Esophagus muscularis mucosa (tissue), 4 donors: ENCODE measurements at places on chromosomes 1 and 21. TPM values are rescaled to one million over a fixed set of nuclear protein-coding genes. Genes with fewer than 3 reads are reported as not detected.

GRCh38 chr1:221228594-221228993, 349.4 kb downstream of the HLX start:
- H3K27me3 ChIP-seq: no peaks in the 10 kb centered on the region
- H3K36me3 ChIP-seq: no peaks in the 10 kb centered on the region
- H3K4me3 ChIP-seq: no peak overlapping the region
- DNase-seq: no peak
- H3K27ac ChIP-seq: no peak overlapping the region
- peaks cover 30% of the 10 kb centered on the region for H3K4me1 ChIP-seq

GRCh38 chr21:45281411-45282282, 6.0 kb downstream of the POFUT2 start:
- H3K27me3 ChIP-seq: no peaks in the 10 kb centered on the region
- DNase-seq: no peak
- peaks cover 90% of the 10 kb centered on the region for H3K36me3 ChIP-seq
- no peak overlapping the region for H3K27ac ChIP-seq
- peaks cover 4% of the 10 kb centered on the region for H3K4me1 ChIP-seq
- no peak overlapping the region for H3K4me3 ChIP-seq

ERG gene
- 11.8 TPM for total RNA-seq

DNA sequence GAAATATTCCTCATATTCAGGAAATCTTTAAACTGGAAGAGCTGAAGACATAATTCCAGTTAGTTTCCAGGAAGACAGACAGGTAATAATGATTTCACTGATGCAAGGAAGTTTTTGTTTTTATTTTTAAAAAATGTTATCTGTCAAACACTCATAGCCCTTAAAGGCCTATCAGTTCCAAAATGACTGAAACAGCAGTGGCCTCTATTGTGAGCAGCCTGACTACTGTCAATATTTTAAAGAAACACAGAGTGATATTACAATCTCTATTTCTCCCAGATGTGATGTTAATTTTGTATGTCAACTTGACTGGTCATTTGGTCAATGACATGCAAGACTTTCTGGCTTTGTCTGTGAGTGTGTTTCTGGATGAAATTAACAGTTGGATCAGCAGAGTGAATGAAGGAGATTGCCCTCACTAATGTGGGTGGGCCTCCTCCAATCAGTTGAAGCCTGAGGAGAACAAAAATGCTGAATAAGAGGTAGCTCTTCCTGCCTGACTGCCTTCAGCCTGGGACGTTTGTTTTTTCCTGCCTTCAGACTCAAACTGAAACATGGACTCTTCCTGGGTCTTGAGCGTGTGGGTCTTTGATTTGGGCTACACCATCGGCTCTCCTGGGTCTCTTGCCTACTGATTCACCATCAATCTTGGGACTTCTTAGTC, 31.3 kb upstream of the SLC30A10 start:
- no peaks in the 10 kb centered on the region for H3K27me3 ChIP-seq
- H3K4me3 ChIP-seq: no peak overlapping the region
- no peak for DNase-seq
- no peak overlapping the region for H3K27ac ChIP-seq
- H3K4me1 ChIP-seq: no peaks in the 10 kb centered on the region

KRTAP10-4 gene
- not detected for total RNA-seq

DNA sequence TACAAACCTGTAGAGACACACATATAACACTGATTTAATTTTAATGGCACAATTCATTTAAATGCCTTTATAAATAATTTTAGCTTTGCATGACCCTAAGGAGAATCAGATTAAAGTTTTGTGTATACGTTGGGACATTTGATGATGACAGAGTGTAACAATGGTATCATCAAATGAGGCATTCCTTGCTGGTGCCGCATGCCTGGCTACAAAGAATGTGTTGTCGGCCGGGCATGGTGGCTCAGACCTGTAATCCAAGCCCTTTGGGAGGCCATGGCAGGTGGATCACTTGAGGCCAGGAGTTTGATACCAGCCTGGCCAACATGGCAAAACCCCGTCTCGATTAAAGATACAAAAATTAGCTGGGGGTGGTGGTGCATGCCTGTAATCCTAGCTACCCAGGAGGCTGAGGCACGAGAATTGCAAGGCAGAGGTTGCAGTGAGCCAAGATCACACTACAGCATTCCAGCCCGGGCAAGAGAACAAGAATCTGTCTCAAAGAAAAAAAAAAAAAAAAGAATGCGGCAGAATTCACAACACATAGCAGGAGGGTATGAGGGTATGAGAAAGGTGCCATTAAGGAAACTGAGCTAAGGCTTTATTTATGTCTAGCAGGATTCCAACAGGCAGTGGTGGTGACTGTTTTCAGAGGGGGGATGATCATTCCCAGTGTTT, 58.9 kb downstream of the PTPN14 start:
- peak overlapping the region; percentile 14 for H3K4me3 ChIP-seq
- H3K27me3 ChIP-seq: no peaks in the 10 kb centered on the region
- DNase-seq: no peak
- H3K27ac ChIP-seq: peak overlapping the region; percentile 78
- peaks cover 47% of the 10 kb centered on the region for H3K4me1 ChIP-seq
- H3K36me3 ChIP-seq: no peaks in the 10 kb centered on the region

SPRR2F gene
- not detected for total RNA-seq

A3GALT2 gene
- total RNA-seq: not detected

DNA sequence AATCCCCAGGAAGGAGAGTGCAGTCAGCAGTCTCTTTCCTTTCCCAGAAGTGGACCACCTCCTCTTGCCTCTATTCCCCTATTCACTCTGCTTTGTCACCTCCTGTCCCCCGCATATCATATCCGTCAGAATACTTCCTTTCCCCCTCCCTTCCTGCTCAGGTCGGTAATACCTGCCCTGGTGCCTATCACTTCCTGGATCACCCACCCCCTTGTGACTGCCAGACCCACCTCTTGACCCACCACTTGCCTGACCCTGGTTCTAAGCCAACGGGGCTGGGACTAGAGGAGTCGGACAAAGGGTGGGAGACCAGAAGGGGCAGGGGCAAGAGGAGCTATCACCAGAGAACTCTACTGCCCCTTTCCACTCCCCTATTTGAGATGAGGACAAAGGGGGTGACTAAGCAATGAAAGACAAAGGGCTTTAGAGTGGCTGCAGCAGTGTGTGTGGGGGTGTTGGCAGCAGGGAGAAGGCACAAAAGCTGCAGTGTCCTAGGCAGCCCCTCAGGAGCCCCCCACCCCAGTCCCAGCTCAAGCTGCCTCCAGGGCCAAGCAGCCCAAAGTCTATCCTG, 1.7 kb upstream of the ADAMTS4 start:
- peaks cover 24% of the 10 kb centered on the region for H3K36me3 ChIP-seq
- no peak for DNase-seq
- H3K27ac ChIP-seq: peak overlapping the region; percentile 94
- no peaks in the 10 kb centered on the region for H3K27me3 ChIP-seq
- H3K4me1 ChIP-seq: peaks cover 90% of the 10 kb centered on the region

GRCh38 chr1:47710329-47711071, 272.7 kb downstream of the FOXD2 start:
- H3K27me3 ChIP-seq: peaks cover 5% of the 10 kb centered on the region
- H3K4me3 ChIP-seq: peak overlapping the region; percentile 57
- peaks cover 21% of the 10 kb centered on the region for H3K4me1 ChIP-seq
- DNase-seq: no peak
- H3K36me3 ChIP-seq: no peaks in the 10 kb centered on the region

FCN3 gene
- total RNA-seq: 16.6 TPM

- H3K4me1 ChIP-seq: no peaks in the 10 kb centered on the region
- H3K36me3 ChIP-seq: no peaks in the 10 kb centered on the region
- H3K4me3 ChIP-seq: no peak overlapping the region
- H3K27ac ChIP-seq: no peak overlapping the region
Measured at GRCh38 chr1:98766255-98766654, 104.7 kb downstream of the SNX7 start.

VANGL1 gene
- 9.1 TPM for total RNA-seq

GRCh38 chr1:202249846-202250245, 56.2 kb downstream of the LGR6 start:
- no peaks in the 10 kb centered on the region for H3K27me3 ChIP-seq
- no peaks in the 10 kb centered on the region for H3K4me1 ChIP-seq
- no peak overlapping the region for H3K27ac ChIP-seq
- H3K36me3 ChIP-seq: no peaks in the 10 kb centered on the region

- peaks cover 6% of the 10 kb centered on the region for H3K4me1 ChIP-seq
- no peak overlapping the region for H3K4me3 ChIP-seq
- no peaks in the 10 kb centered on the region for H3K36me3 ChIP-seq
- H3K27me3 ChIP-seq: no peaks in the 10 kb centered on the region
- no peak for DNase-seq
Measured at GRCh38 chr1:63898428-63899196, 124.8 kb downstream of the ROR1 start.

DNA sequence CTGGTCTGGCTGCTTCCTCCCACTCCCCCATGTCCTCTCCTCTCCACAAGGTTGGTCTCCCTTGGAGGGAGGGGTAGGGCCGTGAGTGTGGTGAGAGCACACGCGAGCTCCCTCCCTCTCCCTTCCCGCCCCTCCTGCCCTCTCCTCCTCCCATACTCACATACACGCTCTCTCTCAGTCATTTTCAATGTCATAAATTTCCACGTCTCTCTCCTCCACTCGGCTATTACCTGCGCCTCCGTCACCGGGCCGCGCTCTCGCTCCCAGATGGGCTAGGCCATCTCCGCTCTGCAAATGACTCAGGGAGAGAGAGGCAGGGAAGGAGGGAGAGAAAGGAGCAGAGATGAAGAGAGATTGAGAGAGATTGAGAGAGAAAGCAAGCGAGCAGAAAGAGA, 36.7 kb upstream of the DMBX1 start:
- peaks cover 85% of the 10 kb centered on the region for H3K27me3 ChIP-seq
- H3K4me1 ChIP-seq: peaks cover 9% of the 10 kb centered on the region
- DNase-seq: no peak
- no peaks in the 10 kb centered on the region for H3K36me3 ChIP-seq
- no peak overlapping the region for H3K27ac ChIP-seq

DNA sequence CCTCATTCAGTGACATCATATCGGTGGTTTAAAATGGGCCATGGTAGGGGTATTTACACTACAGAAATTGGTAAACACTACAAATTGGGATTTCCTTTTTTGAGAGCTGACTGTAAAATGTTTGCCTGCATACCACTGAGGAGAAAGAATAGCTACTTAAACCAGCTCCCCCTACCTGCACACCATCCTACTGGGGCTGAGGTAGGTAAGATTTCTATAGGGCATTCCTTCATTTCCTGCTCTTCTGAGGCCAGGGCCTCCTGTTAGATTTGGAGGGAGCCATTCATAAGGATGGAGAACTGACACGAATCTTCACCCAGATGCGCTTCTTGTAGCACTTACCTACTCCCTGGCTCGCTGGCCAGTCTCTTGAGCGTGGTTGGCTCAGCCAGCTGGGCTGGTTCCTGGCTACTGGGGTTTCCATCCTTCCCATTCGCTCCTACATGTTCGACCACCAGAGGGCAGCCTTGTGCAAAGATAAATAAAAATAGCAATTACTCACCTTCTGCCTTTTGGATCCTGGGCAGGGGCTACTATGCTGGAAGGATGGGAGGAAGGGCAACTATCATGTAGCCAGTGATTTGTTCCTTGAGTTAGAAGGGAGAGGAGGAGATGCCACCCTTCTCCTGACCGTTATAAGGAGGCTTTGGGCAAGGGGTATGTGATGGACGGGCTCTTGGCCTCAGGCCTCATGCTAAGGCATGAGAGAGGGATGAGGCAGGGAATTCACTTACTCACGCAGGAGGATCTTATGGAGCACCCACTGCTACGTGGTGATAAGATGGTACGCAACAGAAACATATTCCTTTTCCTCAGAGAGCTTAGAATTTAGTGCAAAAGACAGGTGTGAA, 10.7 kb downstream of the OPTC start:
- no peaks in the 10 kb centered on the region for H3K36me3 ChIP-seq
- peak; percentile 96 for DNase-seq
- no peak overlapping the region for H3K4me3 ChIP-seq
- H3K4me1 ChIP-seq: peaks cover 59% of the 10 kb centered on the region
- peak overlapping the region; percentile 88 for H3K27ac ChIP-seq
- H3K27me3 ChIP-seq: no peaks in the 10 kb centered on the region

DNA sequence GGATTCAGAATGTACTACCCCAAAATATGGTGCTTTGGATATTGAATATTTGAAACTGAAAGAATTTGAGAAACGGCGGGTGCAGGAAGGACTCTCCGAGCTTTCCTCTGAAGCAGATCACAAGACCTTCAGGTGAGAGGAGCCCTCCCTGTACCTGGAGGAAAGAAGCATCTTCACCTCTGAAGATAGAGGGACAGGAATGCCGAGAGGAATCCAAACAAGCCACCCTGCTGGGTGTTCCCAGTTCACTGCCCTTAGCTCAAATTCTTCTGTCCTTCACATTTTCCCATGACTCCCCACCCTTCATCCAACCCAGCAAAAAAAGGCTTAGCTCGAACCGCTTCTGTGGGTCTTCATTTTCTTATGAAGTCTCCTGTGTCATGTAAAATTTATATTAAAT, 18.2 kb upstream of the PADI2 start:
- no peak overlapping the region for H3K4me3 ChIP-seq
- H3K4me1 ChIP-seq: no peaks in the 10 kb centered on the region
- DNase-seq: no peak
- no peak overlapping the region for H3K27ac ChIP-seq
- no peaks in the 10 kb centered on the region for H3K27me3 ChIP-seq

ROR1 gene
- 7.3 TPM for total RNA-seq

- no peaks in the 10 kb centered on the region for H3K4me1 ChIP-seq
- no peaks in the 10 kb centered on the region for H3K36me3 ChIP-seq
- no peaks in the 10 kb centered on the region for H3K27me3 ChIP-seq
- no peak overlapping the region for H3K27ac ChIP-seq
- no peak overlapping the region for H3K4me3 ChIP-seq
- no peak for DNase-seq
Measured at GRCh38 chr1:64029037-64029436, 174.4 kb upstream of the UBE2U start.

- peak; percentile 92 for DNase-seq
- peaks cover 48% of the 10 kb centered on the region for H3K4me1 ChIP-seq
Measured at GRCh38 chr21:29299046-29299915, 559 bp downstream of the BACH1 start.

- peaks cover 47% of the 10 kb centered on the region for H3K4me1 ChIP-seq
- no peak for DNase-seq
- H3K36me3 ChIP-seq: no peaks in the 10 kb centered on the region
- no peak overlapping the region for H3K4me3 ChIP-seq
- H3K27ac ChIP-seq: peak overlapping the region; percentile 78
- H3K27me3 ChIP-seq: no peaks in the 10 kb centered on the region
Measured at GRCh38 chr1:10629816-10630571, 155.2 kb downstream of the PEX14 start.

- H3K27ac ChIP-seq: peak overlapping the region; percentile 51
- peaks cover 54% of the 10 kb centered on the region for H3K4me1 ChIP-seq
- no peaks in the 10 kb centered on the region for H3K36me3 ChIP-seq
- DNase-seq: no peak
- H3K4me3 ChIP-seq: no peak overlapping the region
Measured at GRCh38 chr1:93614986-93615581, 66.6 kb downstream of the BCAR3 start.

GRCh38 chr1:98292994-98293393, 368.5 kb upstream of the SNX7 start:
- H3K27ac ChIP-seq: no peak overlapping the region
- H3K36me3 ChIP-seq: no peaks in the 10 kb centered on the region
- H3K27me3 ChIP-seq: no peaks in the 10 kb centered on the region
- no peak overlapping the region for H3K4me3 ChIP-seq
- H3K4me1 ChIP-seq: no peaks in the 10 kb centered on the region
